ENCODE measurements at places on chromosomes 11 and 22. TPM values are rescaled to one million over a fixed set of nuclear protein-coding genes. Genes with fewer than 3 reads are reported as not detected.

The EFCAB6 gene
- 2.3 TPM for total RNA-seq

The LRRN4CL gene
- total RNA-seq = 0.69 TPM

The P4HA3 gene
- not detected for total RNA-seq

GRCh38 chr11:92048415-92048814 is 176.2 kb upstream of the FAT3 start:
- no peaks in the 10 kb centered on the region for H3K27me3 ChIP-seq
- no peaks in the 10 kb centered on the region for H3K4me1 ChIP-seq
- H3K27ac ChIP-seq = no peak overlapping the region
- no peak overlapping the region for H3K4me3 ChIP-seq
- DNase-seq = peak; percentile 37

DNA sequence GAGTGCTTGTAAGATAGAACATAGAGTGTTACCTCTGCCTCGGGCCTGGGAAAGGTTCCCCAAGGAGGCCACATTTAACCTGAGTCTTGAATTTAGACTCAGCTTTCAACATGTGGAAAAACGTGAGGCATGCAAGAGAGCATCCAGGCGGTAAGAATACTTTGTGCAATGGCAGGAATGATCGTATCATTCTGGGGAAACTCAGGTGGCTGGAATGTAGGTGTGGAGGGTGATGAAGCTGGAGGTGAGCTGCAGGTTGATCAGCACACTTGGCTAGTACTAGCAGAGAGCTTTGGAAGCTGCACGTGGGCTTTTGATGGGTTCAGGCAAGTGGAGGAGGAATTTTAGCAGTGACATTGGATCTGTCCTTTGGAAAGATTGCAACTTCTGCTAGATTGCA is 270.3 kb upstream of the RAG2 start:
- no peak for DNase-seq
- H3K4me3 ChIP-seq = no peak overlapping the region
- H3K4me1 ChIP-seq = no peaks in the 10 kb centered on the region

DNA sequence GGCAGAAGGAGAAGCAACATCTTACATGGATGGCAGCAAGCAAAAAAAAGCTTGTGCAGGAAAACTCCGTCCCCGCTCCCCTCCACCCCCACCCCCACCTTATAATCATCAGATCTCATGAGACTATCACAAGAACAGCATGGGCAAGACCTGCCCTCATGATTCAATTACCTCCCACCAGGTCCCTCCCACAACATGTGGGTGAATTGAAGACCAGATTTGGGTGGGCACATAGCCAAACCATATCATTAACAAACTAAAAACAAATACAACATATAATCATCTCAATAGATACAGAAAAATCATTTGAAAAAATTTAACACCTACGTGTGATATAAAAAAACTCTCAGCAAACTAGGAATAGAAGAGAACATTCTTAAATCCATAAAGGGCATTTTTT is 88.8 kb downstream of the BUD13 start:
- H3K4me3 ChIP-seq = no peak overlapping the region
- no peak overlapping the region for H3K27ac ChIP-seq
- DNase-seq = no peak
- no peaks in the 10 kb centered on the region for H3K27me3 ChIP-seq

DNA sequence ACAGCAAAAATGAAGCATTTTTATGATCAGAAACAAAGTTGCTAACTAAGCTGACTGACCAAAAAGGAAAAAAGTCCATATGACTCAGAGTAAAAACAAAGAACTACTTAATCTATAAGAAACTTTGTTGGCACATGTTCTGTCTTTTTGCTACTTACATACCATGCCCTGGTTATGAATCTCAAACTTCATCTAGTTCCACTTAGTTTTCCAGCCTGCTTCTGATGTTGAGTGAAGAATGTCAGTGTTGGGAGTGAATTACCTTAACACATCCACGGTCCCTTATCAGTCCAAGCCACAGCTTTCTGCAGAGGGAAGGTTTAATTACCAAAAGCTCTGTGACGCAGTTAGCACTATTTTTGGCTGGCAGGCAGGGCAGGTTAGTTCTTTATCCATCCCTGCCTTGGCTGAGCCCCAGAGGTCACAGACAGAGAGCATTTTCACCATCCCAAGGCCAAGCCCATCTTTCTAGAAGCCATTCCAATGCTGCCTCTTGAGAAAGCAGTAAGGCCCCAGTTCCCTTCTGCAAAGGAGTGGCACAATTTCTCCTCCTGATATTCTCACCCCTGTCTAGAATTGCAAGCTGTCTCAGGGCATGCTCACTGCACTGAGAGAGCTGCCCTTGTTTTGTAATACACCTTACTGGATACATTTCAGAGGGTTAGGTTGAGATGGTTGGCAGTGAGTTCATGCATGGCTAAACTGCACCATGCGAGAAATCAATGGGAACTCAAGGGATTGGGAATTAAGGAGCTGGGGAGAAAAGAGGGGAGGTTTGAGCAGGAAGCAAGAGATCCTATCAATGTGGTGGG is 67.1 kb downstream of the SLC1A2 start:
- no peaks in the 10 kb centered on the region for H3K27me3 ChIP-seq
- peak; percentile 33 for DNase-seq
- H3K4me1 ChIP-seq = peaks cover 5% of the 10 kb centered on the region

- no peaks in the 10 kb centered on the region for H3K4me1 ChIP-seq
- no peaks in the 10 kb centered on the region for H3K36me3 ChIP-seq
- no peak overlapping the region for H3K4me3 ChIP-seq
- H3K27me3 ChIP-seq = no peaks in the 10 kb centered on the region
- no peak overlapping the region for H3K27ac ChIP-seq
Observed at GRCh38 chr22:27412866-27413445, 388.6 kb downstream of the MN1 start.

The ANKRD49 gene
- 6.5 TPM for total RNA-seq

DNA sequence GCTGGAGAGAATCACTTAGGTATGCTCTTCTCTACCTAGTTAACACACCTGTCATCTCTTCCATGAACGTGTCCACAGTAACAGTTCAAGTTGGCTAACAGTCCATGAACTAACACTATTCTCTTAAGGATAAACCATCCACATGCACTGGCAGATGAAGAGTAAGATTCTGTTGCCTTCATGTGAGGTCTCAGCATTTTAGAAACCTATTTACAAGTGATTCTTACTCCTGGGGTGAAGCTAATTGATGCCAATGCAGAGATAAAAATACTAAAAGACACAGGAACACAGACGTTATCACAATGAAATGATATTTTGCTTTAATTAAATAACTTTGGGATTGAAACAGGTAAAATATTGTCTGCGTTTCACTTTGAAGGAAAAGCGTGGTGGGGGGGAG is 1.3 kb downstream of the LRRC4C start:
- H3K4me3 ChIP-seq = no peak overlapping the region
- no peak for DNase-seq
- H3K4me1 ChIP-seq = no peaks in the 10 kb centered on the region

DNA sequence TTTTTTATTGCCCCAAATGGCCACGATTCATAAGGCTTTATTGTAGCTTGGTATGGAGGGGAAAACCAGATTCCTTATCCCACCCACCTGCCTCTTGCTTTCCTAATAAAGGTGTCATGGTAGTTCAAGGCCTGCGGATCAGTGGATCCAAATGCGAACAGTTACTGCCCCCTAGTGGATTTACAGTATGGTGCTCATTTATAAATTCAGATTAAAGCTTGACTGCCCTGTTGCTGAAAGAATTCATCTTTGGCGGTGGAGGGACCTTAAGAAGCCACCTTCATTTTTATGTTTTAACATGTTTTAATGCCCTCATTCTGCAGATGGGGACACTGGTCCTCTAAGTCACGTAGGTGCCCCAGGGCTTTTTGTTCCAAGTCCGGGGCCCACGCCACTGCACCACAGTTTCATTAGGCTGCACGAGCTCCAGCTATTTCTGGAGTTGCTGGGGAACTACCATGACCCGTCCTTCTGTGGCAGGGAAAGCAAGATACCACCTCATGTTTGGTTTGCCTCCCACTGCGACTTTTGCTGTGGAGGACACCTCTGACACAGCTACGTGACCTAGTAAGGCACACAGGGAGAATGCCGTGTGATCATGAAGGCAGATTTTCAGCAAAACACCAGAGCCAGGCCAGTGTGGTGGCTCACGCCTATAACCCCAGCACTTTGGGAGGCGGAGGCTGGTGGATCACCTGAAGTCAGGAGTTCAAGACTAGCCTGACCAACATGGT is 15.6 kb upstream of the INCENP start:
- H3K27me3 ChIP-seq = no peaks in the 10 kb centered on the region
- H3K36me3 ChIP-seq = no peaks in the 10 kb centered on the region
- H3K27ac ChIP-seq = no peak overlapping the region
- no peak for DNase-seq

DNA sequence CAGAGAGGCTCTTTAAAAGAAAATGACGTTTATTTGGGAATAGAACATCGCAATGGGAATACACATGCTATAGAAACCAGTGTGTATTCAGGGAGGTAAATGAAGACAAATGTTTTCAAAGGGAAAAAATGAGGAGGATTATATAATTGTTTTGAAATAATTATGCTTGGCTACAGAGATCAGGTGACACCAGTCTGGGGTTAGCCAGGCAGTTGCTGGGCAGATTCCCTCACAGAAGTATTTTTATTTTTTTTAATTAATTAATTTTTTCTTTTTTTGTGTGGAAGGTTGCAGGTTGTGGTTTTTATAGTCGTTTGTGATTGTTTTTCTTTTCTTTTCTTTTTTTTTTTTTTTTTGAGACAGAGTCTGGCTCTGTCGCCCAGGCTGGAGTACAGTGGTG is 5.6 kb upstream of the STARD10 start:
- no peaks in the 10 kb centered on the region for H3K27me3 ChIP-seq
- no peak for DNase-seq
- no peaks in the 10 kb centered on the region for H3K36me3 ChIP-seq
- H3K27ac ChIP-seq = no peak overlapping the region
- no peak overlapping the region for H3K4me3 ChIP-seq
- H3K4me1 ChIP-seq = peaks cover 2% of the 10 kb centered on the region

- no peaks in the 10 kb centered on the region for H3K36me3 ChIP-seq
- H3K27ac ChIP-seq = no peak overlapping the region
- DNase-seq = no peak
- H3K4me3 ChIP-seq = no peak overlapping the region
- H3K4me1 ChIP-seq = no peaks in the 10 kb centered on the region
- no peaks in the 10 kb centered on the region for H3K27me3 ChIP-seq
Observed at GRCh38 chr11:118339281-118339961, 3.1 kb downstream of the CD3D start.

GRCh38 chr11:66967670-66968425 is 7.3 kb upstream of the C11orf86 start:
- no peaks in the 10 kb centered on the region for H3K4me1 ChIP-seq
- no peaks in the 10 kb centered on the region for H3K27me3 ChIP-seq
- no peaks in the 10 kb centered on the region for H3K36me3 ChIP-seq
- no peak overlapping the region for H3K27ac ChIP-seq
- H3K4me3 ChIP-seq = no peak overlapping the region
- DNase-seq = no peak

DNA sequence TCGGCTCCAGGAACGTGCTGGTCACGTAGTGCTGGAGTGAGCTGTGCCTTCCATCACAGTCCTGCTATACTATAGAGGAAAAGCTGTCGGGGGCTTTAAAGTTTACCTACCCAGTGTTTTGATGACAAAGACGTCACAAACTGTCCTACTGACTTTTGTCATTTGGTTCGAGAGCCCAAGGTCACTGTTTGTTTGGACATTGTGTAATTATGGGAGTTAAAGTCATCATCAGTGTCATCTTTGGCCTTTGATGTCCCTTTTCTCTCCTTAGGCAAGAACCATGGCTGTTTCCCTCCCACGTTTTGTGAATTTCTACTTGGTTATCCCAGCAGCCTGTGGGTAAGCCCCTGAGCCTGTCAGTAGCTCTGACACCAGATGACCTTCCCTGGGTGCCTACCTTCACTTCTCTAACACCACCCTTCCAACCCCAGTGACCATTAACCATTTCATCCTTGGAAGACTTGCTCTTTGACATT is 59.3 kb downstream of the SLC1A2 start:
- no peak overlapping the region for H3K4me3 ChIP-seq
- H3K36me3 ChIP-seq = no peaks in the 10 kb centered on the region
- peaks cover 29% of the 10 kb centered on the region for H3K4me1 ChIP-seq
- no peak overlapping the region for H3K27ac ChIP-seq
- no peak for DNase-seq
- no peaks in the 10 kb centered on the region for H3K27me3 ChIP-seq

DNA sequence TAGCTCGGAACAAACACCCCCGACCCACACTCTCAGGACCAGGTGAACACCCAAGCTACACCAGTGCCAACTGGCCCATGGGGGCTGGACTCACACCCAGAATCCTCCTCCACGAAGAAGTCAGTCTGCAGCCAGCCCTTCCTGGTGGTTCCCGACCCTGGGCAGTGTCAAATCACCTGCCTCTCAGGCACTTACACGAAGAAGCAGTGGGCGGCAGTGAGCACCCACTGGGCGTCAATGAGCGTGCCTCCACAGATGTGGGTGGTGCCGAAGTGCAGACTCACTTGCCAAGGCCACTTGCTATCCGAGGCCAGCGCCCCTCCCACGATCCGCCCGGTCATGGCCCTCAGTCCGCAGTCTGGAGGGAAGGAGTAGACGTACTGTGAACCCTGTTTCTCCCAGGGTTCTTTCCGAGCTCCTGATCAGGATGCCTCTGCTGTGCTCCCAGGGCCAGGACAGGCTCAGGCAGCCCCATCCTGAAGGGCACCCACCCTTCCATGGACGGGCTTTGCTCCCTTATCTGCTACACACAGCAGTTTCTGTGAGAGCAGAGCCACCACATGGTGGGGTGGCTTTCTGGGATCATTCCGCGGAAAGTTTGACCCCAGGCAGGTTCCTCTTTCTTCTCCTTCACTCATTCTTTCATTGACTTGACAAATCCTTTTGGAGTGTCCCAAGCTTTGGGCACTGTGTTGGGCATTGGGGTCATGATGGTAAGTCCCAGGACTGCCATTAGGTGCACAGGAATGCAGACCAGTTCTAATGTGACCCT is 19.4 kb downstream of the TMPRSS13 start:
- no peaks in the 10 kb centered on the region for H3K4me1 ChIP-seq
- H3K4me3 ChIP-seq = no peak overlapping the region
- H3K27me3 ChIP-seq = no peaks in the 10 kb centered on the region
- no peak overlapping the region for H3K27ac ChIP-seq
- DNase-seq = no peak

- no peak overlapping the region for H3K27ac ChIP-seq
- no peak overlapping the region for H3K4me3 ChIP-seq
- DNase-seq = no peak
- no peaks in the 10 kb centered on the region for H3K27me3 ChIP-seq
- H3K36me3 ChIP-seq = no peaks in the 10 kb centered on the region
- H3K4me1 ChIP-seq = no peaks in the 10 kb centered on the region
Observed at GRCh38 chr11:58726737-58727414, 4.9 kb downstream of the GLYAT start.

The IFITM10 gene
- total RNA-seq = 0.72 TPM
